Spinal cord (tissue), 10 donors: ENCODE measurements at places on chromosomes 6 and 20. TPM values are rescaled to one million over a fixed set of nuclear protein-coding genes. Genes with fewer than 3 reads are reported as not detected.

CST7 gene
- polyA plus RNA-seq, result not detected

DNAAF9 gene
- 44.1 TPM for polyA plus RNA-seq

NKAIN2 gene
- 55.0 TPM for polyA plus RNA-seq

SSTR4 gene
- polyA plus RNA-seq, result 0.59 TPM

HUS1B gene
- polyA plus RNA-seq, result 0.41 TPM
